Right kidney (tissue), 9 donors: ENCODE measurements at places on chromosomes 7 and 10.

DNA sequence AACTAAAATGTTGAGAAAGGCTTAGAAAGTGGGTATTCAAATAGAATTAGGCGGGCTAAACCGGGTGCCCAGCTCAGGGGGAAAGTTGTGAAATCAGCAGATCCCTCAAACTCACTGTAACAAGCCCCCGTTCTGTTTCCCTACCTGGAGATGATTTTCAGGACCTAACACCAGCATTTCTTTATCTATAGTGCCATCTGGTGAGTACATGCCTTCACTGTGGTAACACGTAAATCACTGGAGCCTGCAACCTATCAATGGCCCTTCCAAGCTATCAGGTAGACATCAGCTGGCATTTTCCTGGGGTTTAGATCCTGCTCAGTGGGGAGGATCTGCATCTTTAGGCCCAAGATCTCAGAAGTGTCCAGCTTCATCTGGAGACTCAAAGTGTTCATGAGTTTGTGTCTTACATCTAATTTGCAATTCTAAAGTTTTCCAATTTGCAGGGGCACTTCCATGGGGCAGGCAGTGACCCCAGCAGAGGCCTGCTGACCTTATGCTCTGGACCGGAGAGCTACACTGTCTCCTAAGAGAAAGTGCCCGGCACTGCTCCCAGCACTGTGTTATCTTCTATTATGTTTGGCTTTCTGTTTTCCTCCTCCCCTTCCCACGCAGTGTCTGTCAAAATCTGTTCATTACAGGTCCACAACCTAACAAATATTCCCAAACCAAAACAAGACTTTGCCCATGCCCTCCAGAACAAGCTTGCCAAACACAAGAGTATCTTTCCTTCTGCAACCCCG lies 132.5 kb downstream of the LSM5 start:
- DNase-seq = no peak

- no peak for DNase-seq
These were observed 340.3 kb downstream of the FRMD4A start for GRCh38 chr10:13990392-13990805.

DNA sequence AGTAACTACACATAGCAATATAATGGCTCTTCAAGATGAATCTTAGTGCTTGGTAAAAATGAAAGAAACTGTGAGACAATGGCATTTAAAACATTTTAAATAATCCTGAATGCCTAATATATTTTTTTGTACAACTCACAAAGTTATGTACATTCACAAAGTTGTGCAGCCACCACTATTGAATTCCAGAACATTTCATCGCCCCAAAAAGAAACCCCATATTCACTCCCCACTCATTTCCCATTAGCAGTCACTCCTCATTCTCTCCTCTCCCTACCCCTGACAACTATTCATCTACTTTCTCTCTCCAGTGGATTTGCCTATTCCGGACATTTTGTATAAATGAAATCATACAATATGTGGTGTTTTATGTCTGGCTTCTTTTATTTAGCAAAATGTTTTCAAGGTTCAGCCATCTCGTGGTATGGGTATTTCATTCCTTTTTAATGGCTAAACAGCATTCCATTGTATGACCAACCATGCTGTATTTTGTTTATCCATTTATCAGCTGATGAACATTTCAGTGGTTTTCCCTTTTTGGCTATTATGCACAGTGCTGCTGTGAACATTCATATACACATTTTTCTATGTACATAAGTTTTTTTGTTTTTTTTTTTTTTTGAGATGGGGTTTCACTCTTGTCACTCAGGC lies 34.7 kb downstream of the ENTPD7 start:
- DNase-seq = no peak

DNA sequence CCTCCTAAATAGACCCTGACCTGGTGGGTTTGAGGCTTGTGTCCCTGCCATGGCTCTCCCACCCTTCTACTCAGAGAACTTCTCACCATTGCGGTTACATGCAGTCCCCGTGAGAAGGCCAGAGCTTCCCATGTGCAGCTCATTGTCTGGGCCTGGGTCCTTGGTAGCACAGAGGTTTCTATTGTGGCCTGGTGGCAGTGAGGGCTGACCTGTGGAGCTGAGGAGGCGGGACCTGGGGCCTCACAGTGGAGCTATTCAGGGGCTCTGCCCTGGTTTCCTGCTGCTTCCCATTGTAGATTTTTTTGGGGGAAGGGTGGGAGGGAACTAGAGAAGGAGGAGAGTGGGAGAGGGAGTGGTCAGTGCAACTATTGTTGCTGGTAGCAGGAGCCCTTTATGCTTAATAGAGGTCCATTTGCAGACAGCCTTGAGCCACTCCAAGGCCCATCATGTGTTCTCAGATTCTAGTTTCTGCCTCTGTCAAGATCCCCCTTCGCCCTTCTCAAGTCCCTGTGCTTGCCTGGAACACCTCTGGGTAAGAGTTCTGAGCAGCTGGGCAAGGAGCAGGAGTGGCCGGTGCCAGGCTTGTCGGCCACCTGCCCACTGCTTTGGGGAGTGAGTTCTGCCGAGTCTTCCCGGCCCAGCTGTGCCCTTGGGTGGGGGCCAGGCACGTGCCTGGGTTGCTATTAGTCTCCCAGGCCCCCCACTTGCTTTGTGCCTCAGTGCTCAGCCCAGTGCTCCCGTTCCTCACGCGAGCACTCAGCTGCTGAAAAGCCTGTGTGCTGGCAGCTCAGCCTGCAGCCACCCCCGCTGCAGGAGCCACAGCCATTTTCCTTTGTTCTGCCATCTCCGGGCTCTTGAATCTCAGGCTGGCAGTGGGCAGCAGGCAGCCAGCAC lies 10.7 kb downstream of the TSPAN14 start:
- peak; percentile 62 for DNase-seq

DNA sequence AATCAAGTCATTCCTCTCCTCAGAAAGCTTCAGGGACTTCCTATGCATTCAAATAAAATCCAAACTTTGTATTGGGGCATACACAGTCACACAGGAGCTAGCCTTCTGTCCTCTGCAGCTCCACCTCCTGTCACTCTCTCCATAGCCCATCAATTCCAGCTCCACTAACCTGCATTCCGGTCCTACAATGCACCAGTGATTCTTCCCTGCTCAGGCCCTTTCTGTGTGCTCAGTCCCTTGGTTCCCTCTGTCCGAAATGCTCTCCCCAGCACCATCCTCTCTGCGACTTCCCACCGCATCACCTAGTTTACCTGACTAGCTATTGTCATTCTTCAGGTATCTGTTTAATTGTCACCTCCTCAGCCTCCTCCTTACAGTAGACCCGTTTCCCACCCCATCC lies 26.4 kb upstream of the YAE1 start:
- DNase-seq = no peak

- no peak for DNase-seq
These were observed 213.1 kb downstream of the CHRM2 start for GRCh38 chr7:137081321-137082093.

DNA sequence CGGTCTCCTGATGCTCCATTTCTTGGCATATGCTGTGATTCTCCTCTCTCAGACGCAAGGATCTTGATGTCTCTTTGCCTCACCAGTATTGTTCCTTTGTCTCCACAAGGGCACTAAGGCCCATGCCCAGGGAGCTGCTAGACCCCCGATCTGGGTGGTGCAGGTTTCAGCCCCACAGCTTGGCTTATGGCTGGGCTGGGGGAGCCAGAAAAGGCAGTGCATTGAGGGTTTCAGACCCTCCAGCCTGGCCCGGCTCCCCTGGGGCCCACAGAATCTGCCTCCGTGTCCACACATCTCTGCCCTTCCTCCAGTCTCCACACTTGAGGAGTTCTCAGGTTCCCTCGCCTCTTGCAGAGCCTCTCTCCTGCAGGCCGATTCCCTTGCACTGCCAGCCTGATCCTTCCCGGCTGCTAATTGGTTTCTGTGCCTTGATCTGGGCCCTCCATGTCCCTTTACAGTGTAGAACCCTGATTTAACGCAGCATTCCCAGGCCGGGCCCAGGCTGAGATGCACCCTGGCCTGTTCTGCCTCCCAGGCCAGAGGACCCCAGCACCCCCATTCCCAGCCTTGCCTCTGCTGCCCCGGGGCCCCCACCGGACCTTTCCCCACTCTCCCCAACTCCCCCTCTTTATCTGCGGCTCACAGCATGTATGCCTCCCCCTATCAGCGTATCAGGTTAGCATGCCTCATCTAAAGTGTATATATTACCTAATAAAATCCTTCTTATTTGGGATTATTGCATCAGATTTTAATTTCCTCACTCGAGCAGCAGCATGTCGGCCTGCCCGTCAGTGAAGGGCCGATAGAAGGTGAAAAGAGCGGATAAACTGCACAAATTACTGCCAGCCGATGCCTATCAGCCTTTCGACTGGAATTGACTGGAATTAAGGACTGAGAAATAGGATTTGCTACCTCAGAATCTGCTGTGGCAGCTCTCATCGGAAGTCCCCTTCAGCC lies 145.7 kb downstream of the C10orf105 start:
- DNase-seq = no peak

- DNase-seq = no peak
These were observed 8.7 kb downstream of the PDSS1 start for GRCh38 chr10:26706206-26706605.

DNA sequence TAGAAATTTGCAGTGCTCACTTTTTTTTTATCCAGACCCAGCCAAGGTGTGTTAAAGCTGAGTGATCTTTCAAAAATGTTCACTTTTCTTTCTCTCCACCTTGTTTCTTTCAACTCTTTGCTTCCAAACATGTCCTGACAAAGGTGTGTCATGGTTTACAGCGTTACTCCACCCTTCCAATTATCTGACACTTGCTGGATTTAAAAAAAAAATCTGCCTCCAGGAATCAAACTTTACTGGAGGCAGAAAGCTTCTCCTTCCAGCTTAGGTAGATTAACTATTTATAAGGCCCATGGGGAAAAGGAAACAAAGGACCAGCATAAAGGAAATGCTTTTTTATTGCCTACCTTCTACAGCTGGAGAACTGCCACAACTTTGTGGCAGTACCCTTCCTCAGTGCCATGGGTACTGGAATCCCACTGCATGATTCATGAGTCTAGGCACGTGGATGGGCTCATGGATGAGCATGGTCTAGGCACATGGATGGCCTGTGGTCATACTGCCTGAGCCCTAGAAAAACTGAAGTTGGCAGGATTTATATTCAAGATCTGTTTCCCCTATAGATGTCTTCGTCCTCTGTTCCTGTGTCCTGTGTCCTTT lies at the start of gene COL17A1:
COL17A1 (minus strand) TSS at position 80 of the 600 bp plus-strand sequence. CDS start 5,207 bp downstream, outside the sequence.
- no peak for DNase-seq

- no peak for DNase-seq
These were observed 13.4 kb downstream of the TRPV6 start for GRCh38 chr7:142872106-142872675.

DNA sequence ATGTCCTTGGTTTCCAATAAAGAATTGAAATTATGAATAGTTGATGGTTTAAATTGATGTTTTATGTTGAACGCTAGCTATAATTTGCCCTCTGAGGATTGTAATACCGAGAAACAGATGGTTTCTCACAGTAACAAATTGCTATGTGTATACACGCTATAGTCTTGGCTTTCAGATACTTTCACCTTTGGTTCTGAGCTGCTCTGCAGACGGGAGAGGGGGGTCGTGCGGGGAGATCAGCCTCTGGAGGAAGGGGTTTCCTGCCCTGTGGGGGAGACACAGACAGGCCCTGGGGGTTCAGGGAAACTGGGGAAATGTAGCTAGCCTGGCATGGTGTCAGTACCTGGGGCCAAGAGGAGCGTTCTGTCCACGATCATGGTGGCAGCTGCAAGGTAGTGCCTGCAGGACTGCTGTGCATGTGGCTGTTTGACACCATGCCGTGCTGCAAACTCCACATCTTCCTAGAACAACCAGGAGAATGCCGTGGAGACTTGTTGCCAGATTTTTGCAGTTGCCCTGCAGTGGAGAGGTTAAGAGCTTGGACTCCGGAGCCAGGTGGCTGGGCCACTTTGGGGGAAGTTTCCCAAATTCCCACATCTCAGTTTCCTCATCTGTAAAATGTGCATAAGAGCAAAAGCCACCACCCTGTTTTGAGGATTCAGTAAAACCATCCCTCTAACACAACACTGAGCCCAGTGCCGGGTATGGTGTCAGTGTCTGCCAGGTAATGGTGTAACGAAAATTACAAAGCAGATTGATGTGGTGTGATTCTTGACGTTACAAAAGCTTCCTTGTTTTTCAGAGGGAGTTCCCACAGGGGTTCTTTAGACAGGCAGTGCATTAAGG lies 167.9 kb downstream of the CUX1 start:
- peak; percentile 17 for DNase-seq

GRCh38 chr7:494259-494687 lies 25.4 kb downstream of the PDGFA start:
- DNase-seq = no peak

DNA sequence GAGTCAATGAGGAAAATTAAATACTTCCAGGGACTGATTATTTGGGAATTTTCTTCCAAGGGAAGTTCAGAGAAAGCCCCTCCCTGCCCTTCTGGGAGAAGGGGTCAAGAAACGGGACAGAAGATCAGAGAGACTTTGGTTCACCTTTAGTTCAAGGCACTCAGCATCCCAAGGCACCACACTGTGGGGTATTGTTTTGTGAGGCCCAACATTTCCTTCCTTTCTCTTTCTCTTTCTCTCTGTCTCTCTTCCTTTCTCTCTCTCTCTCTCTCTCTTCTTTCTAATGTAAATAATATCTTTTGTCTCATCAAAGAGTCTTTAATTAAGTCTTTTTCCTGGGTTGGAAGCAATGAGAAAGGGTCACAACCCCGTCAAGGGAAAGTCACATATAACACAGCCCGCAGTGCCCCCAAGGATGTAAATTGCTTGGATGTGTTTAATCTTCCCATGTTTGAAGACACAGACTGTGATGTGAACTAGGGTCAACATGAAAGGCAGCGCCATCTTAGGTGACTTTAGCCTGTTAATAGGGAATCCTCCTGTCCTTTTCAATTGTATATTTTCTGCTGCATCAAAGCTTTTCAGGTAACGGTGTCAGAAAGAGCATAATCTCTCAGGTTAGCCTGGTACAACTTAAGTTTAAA lies 983.3 kb upstream of the C7orf33 start:
- no peak for DNase-seq

GRCh38 chr10:70779088-70779487 lies 6.1 kb downstream of the TBATA start:
- no peak for DNase-seq

DNA sequence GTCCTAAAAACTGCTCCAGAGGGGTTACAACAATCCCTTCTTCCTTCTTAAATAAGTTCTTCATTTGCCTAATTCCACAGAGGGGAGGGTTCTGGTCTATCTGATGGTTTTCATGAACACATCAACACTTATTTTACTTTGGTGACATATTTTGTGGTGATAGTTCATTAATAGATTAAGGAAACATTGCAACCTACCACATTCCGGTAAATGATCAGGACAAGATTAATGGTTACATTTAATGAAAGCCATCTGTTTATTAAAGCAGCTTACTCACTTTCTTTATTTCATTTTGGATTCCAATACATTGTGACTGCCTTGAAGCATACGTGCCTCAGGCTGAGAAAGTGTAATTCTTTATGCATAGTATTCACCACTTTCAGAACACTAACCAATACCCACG lies 101.0 kb downstream of the SKIDA1 start:
- DNase-seq = no peak

GRCh38 chr10:128751284-128751683 lies 625.1 kb upstream of the MKI67 start:
- DNase-seq = no peak

- no peak for DNase-seq
These were observed 256.4 kb downstream of the CAMK1D start for GRCh38 chr10:12605580-12606405.

DNA sequence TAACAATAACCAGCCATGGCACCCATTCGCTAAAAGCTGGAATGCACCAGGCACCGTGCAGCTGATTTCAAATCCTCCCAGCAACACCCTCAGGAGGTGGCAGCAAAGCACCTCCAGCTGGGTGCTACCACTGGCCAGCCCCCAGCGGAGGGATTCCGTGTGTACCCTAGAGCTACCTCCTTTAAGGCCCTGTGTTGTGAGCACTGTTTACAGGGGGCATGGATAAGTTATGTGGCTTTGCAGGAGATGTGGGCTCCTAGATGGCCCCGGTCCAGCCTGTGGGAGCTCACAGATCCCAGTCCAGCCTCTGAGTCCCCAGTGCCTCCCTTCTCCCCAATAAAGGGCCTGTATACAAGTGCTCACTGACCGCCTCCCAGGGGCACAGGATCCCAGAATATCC lies 27.1 kb downstream of the TNRC18 start:
- DNase-seq = no peak
